ENCODE measurements at places on chromosomes 7 and 10. TPM values are rescaled to one million over a fixed set of nuclear protein-coding genes. Genes with fewer than 3 reads are reported as not detected.

The OR2A42 gene
- not detected for total RNA-seq

The ZNF37A gene
- 6.0 TPM for total RNA-seq

The RSPH10B2 gene
- not detected for total RNA-seq

The RAMP3 gene
- not detected for total RNA-seq
